ENCODE measurements at places on chromosomes 5 and 9.

DNA sequence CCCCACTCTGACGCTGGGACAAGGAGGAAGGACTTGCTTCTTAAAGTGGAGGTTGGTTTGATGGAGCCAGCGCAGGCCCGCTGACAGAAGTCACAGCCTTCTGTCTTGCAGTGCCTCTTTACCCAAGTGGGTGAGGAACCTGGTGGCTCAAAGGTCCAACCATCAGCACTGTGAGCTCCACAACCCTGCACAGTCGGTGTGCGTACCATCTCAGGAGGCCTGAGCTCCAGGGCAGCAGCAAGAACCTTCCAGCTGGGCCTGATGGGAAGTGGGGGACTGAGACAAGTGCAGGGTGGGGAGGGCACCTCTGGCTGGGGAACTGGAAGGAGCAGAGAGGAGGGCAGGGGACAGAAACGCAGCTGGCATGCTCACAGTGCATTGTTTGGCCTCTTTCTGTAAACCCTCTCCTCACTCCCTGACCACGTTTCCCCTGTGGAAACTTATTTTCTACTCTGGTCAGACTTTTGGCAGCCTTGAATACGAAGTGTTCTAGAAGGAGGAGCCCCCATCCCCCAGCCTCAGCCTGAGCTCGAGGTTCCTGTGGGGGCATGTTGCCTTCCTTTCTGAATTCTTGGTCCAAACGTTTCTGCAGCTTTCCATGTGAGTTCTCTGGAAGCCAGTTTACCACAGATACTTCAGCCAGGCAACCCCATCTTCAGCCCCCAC is 178.5 kb upstream of the PITX1 start:
- DNase-seq = no peak

- DNase-seq = no peak
These were observed 535.3 kb downstream of the PRDM9 start for GRCh38 chr5:24042688-24043087.

GRCh38 chr9:93596399-93596798 is 20.0 kb downstream of the PHF2 start:
- DNase-seq = no peak

DNA sequence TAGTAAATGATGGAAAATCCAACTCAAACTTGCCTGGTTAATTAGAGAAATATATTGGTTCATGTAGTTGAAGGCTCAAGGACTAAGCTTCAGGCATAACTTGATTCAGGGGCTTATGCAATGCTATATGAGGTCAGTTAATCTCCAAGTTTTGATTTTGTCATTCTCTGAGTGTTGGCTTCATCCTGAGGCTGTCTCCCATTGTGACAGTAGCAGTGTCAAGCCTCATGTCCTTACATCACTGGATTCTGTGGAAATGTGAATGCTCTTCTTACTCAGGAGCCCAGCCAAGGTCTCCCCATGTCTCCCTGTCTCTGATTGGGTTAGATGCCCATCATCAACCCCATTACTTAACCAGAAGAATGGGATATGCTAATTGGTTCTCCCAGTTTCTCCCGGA is 44.4 kb upstream of the SNX2 start:
- DNase-seq = no peak

DNA sequence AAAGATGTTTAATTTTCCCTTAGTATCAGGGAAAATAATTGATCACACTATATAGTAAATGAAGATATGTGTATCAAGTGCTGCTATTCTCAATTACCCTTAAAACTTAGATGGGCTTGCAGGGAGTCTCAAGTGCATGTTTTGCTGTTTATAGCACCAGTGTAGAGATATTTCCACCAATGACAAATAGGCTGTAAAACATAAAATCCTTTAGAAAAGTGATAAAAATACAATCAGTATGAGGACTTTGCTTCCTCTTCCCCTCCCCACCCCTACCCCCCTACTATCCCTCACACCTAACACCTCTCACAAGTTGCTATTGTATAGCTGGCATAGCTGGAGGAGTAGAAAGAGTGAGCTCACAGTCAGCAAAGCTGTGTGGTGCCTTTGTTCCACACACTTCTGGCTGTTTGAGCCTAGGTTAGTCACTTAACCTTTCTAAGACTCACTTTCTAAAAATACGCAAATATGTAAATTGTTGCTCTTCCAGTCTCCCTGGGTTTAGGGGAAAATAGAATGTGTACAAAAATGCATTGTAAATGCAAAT is 93.1 kb downstream of the PDE4D start:
- no peak for DNase-seq

GRCh38 chr9:109966643-109967368 is 186.8 kb downstream of the PALM2AKAP2 start:
- no peak for DNase-seq

- DNase-seq = no peak
These were observed 430.3 kb downstream of the ARHGEF28 start for GRCh38 chr5:74056107-74056788.

DNA sequence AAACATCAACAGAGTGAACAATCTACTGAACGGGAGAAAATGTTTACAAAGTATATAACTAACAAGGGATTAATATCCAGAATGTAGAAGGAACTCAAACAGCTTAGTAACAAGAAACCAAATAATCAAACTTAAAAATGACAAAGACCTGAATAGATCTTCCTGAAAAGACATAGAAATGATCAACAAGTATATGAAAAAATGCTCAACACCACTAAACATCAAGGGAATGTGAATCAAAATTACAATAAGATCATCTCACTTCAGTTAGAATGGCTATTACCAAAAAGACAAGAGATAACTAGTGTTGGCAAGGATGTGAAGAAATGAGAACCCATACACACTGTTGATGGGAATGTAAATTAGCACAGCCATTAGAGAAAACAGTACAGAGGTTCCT is 218.8 kb downstream of the MCTP1 start:
- no peak for DNase-seq

DNA sequence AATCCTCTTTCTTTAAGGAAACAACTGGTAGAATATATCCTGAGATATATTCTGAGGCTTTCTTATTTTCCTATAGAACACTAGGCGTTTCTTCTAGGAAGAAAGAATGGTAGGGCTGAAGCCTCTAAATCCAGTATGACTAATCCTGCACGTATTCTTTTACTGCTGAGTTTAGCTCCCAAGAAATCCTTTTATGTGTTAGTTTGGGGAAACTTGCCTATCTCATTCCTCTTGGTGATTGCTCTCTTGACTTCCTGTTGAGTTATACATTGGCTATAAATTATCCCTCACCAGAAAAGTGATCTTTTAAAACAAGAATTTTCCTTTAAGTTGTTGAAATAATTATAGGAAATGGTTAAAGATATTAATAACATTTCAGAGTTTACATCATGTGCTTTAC is 422.9 kb downstream of the TMEM161B start:
- DNase-seq = no peak

Measured in T-helper 2 cell (primary cell).